NCI-H1105 (cell line): ENCODE measurements at places on chromosomes 11 and 22.

- DNase-seq = no peak
These were observed 24.9 kb downstream of the OSBPL5 start for GRCh38 chr11:3140291-3140603.

DNA sequence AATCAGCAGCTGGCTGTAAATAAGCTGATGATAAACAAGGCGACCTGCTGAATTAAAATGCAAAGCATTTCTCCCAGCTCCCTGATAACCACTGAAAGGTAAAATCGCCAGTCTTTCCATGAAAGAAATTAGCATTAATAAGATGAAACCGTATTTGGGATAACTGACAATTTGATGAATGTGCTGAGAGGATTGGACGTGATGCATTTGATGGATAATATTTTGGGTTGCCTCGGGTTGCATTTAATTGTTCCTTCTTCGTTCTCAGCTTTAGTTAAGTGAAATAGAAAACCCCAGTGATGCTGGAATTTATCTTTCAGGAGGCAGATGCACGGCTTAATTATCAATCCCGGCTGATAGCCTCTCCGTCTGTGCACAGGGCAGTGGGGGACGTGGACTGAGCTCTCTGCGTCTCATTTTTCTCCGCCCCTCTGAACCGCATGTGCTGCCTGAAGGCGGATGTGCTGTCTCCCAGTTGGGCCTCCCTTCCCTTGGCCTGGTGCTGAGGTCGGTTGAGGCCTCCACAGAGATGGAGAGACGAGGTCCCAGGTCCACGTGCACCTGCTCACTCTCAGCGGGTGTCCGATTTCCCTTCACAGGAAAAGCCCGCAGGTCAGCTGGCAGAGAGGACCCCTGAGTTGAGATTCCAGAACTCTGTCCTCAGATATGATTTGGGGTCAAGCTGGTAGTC, 846.2 kb downstream of the BRD1 start:
- DNase-seq = no peak

DNA sequence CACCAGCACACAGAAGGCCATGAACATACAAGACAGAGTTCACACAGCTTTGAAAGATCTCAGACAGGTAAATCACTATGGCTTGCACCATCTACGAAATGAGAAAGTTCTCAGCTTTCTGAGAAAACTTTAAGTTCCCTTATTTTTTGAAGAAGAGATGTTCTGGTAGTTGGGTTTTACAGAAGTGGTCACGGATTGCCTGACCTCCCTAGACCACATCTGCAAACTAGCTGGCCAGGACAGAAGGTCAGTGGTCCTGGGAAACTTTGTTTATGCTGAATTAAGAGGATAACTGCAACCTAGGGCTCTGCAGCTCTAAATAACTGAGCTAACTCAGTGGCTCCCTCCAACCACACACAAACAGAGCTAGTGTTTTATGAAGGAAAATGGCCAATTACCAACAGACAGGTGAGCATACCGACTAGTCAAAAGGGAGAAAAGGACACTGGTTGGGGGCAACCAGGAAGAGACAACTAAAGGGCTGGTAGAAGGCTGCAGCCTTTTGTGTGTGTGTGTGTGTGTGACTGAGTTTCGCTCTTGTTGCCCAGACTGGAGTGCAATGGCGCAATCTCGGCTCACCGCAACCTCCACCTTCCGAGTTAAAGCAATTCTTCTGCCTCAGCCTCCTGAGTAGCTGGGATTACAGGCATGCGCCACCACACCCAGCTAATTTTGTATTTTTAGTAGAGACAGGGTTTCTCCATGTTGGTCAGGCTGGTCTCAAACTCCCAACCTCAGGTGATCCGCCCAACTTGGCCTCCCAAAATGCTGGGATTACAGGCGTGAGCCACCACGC, 8.5 kb upstream of the SCN2B start:
- DNase-seq = no peak

- no peak for DNase-seq
These were observed 19.5 kb downstream of the RBFOX2 start for GRCh38 chr22:36009085-36009484.

DNA sequence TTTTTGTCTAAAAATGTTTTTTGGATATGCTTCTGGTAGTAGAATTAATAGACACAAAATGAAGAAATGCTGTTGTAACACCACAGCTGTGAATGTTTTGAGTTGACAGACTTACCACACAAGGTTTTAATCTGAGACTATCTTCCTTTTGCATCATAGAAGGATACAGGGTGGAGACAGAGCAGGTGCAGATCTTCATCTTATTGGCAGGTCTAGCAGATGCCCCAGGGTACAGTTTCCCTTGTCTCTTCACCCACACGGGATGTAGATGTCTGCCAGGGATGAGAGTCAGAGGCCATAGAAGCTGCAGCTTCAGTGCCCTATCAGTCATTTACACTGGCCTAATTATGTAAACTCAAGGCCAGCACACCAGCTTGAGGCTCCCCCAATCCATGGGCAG, 985 bp downstream of the OOSP3 start:
- no peak for DNase-seq

- DNase-seq = no peak
These were observed 236.1 kb downstream of the TTC28 start for GRCh38 chr22:28443526-28443876.

DNA sequence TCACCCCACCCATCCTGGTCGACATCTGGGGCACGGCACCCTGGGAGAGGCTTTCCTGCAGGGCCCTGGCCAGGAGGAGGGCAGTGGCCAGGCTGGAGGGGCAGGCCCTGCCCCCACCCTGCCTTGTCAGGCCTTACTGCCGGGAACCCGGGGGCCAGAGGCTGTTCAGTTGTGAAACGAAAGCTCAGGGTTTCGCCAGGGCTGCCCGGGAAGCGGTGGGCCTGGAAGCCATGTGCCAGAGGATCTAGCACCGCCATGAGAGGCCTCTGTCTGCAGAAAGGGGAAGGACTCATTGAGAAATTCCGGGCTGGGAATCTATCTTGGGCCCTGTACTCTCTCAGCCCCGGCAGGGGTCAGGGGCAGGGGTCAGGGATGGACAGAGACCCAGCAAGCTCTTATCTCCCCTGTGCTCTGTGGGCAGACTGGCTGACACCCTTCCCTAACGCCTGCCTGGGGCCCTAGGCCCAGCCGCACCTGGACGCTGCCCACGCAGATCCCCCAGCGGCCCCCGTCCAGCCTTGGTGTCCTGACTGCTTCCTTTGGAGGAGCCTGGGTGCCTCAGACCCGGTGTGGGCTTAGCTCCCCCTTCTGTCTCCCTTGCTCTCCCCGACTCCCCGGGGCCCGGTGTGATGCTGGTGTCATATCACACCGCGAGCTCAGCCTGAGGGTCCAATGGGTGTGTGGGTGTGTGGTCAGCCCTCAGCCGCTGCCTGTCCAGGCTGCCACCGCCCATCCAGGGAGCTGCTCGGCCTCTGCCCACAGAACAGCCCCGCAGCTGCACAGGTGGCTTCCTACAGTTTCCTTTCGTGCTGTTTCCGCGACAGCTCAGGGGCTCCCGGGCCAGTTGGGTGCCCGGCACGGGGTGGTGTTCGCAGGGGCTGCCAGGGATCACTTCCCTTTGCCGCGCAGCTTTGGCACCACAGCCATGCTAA, 6.5 kb downstream of the PIM3 start:
- DNase-seq = no peak
